ENCODE measurements at places on chromosomes 7 and 10.

DNA sequence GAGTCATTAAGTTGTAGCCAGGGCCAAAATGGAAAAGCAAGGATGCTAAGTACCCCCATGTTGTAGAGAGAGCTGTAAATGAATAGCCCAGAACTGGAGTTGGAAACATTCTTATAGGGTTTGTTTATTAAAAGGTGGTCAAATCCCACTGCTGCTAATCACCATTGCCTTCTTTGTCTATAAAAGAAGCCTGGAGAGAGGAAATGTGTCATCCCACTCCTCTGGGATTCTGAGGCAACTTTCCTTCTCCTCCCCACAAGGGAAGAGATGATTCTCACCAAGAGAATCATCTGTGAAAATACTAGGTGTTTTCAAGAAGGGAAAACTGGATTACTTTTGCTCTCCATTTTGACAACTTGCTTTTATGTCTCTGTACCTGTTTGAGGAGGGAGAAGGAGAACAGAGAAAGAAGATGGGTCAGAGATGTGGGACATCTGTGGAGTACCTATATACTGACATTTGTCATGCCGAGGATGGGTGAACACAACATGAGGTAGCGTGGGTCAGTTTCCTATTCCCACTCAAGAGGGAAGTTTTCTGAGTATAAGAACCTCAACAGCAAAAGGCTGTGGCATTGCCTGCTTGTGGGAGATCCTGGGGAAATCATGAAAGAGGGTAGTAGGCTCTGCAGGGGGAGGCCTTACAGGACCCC, 262.2 kb downstream of the KIF20B start:
- DNase-seq = no peak

DNA sequence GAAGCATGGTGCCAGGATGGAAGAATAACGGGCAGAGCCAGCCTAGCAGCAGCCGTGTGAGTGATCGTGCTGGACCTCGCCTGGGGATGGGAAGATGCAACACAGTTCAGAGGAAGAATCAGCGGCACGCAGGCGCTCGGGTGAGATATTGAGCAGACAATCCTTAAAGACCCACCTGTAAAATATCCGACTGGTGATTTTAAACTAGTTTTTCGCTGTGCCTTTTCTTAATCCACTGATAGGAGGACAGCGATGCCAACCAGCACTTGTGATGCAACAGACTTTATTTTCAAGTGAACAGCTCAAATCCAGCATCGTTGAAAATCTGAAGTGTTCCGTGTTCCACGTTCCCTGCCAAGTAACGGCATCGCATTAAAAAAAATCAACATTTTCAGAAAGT, 214.7 kb downstream of the TEX36 start:
- DNase-seq = no peak

- DNase-seq = no peak
Measured at GRCh38 chr7:157488966-157489365, 152.2 kb downstream of the DNAJB6 start.

DNA sequence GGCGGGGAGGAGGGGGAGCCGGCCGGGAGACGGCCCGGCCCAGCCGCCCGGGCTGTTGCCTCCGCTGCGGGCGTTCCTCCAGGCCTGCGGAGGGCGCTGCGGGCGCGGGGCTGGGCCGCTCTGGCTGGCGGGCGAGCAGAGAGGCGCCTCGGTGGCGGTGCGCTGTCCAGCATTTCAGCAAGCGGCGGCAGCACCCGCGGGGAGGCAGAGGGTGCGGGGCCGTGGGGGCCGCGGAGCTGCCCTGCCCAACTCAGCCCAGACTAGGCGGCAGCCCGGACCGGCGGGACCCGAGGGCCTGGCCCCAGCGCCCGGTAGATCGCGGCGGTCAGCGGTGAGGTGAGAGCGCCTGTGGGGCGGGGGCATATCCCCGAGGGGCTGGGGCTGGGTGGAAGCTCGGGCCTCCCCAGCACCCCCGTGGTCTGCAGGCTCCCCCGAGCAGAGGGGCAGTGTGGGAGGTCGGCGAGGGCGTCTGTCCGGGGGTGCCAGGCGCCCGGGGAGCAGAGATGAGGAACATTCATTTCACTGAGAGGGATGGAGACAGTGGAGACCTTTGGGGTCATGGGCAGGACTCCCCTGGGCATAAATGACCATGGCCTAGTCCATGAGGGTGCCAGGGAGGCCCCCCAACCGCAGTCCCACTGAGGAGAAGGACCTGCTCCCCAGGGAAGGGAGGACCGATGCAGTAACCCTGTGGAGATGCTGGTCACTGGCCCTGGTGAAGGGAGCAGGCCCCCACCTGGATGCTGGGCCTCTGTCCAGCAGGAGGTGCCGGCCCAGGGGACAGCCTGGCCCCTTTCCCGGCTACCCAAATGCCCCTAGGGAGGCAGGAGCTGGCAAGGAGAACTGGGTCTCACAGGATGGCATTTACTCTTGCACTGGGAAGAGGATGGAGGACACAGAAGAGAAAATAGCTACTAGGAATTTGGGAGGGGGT, at the start of gene SRRM3:
Gene SRRM3 (plus strand): TSS at position 165 of the 934 bp plus-strand sequence. CDS start 33,171 bp downstream, outside the sequence.
- peak; percentile 82 for DNase-seq

GRCh38 chr10:61465901-61466632, 12.9 kb upstream of the TMEM26 start:
- DNase-seq = no peak

DNA sequence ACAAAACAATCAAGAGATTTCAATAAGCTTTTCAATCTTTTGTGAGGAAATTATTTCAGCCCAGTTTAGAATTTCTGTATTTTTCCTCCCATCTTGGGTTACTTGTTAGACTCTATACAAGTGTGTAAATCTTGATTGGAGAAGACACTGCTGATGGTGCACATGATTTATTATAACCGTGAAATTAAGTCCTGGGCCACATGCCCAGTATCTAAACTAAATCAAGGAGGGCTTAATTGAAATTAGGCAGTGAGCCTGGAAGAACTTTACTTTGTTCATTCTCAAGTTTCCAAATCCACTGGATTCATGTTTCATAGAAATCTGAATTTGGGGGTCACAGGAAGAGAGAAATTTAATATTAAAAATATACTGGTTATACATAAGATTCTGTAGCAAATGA, 44.5 kb downstream of the CSTF2T start:
- no peak for DNase-seq

- DNase-seq = no peak
Measured at GRCh38 chr10:8600192-8600591, 545.7 kb downstream of the GATA3 start.

GRCh38 chr10:100715445-100716385, 29.7 kb upstream of the PAX2 start:
- DNase-seq = no peak

DNA sequence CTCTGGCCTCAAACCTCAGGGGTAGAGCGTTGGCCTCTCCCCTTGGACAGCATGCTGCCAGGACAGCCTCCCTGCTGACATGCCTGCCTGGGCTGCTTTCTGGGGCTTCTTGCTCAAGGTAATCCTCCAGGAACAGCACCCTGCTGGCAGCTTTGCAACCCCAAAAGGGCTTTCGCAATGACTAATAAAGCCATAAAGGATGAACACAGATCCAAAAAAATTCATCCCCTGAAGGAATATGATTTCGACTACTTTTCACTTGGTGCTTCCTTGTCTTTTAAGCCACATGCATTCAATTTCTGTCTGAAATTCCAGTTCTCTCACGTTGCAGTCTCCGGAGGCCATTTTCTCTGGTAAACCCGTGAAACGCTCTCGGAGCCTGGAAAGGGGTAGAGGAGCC, 15.1 kb upstream of the SH3PXD2A start:
- DNase-seq = no peak

GRCh38 chr7:4203626-4204512, 478.2 kb upstream of the FOXK1 start:
- DNase-seq = no peak

- no peak for DNase-seq
Measured at GRCh38 chr10:123556049-123556448, 110.1 kb upstream of the GPR26 start.

- DNase-seq = no peak
Measured at GRCh38 chr10:77030974-77031373, 606.6 kb downstream of the KCNMA1 start.

DNA sequence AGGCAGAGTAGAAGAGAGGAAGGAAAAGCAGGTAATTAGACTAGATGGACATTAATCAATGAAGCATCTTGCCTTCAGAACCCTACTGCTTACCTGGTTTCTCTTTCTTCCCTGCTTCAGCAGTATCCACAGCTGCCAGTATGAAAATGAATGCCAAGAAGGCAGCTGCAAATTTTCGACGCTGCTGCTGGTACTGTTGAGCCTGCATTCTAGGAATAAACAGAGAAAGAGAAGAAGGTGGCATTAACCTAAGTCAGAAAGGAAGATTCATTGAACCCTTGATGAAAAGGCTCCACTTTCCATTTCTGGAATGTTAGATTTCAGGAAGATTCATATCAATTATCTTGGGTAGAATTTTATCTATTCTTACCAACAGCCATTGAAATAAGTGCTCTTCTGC, 88.8 kb downstream of the PTN start:
- DNase-seq = no peak

- DNase-seq = no peak
Measured at GRCh38 chr7:71393661-71394060, 261.7 kb downstream of the GALNT17 start.

GRCh38 chr7:22111661-22112060, 166.0 kb upstream of the CDCA7L start:
- no peak for DNase-seq

DNA sequence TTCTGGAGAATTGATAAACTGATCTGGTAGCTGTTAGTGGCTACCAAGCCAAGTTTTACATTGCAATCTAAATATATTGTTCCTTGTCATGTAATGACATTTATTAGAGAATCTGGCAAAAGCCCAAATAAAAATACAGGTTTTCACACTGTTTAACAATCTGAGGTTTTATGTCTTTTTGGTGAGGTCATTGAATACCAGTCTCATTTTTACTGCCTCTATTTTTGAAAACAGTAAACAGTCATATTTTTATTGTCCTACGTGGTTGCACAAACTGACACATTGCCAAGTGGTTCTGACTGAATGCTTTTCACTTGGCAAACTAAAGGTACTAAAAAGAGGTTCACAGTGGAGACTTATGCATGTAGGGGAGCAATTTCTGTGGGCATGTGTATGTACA, 157.5 kb downstream of the PRKG1 start:
- DNase-seq = no peak

Measured in lung microvascular endothelial cell (primary cell).